Gastroesophageal sphincter (tissue), 4 donors: ENCODE measurements at places on chromosomes 4 and X. TPM values are rescaled to one million over a fixed set of nuclear protein-coding genes. Genes with fewer than 3 reads are reported as not detected.

Gene RBM3
- 188 TPM for total RNA-seq

Gene MAGEA3
- not detected for total RNA-seq

Gene VBP1
- 31.8 TPM for total RNA-seq

Gene PABPC5
- total RNA-seq = 6.2 TPM

Gene HTR2C
- total RNA-seq = not detected
